ENCODE measurements at places on chromosomes 1 and 21.

GRCh38 chr1:40041466-40041838 lies 923 bp downstream of the CAP1 start:
- peak; percentile 25 for DNase-seq

DNA sequence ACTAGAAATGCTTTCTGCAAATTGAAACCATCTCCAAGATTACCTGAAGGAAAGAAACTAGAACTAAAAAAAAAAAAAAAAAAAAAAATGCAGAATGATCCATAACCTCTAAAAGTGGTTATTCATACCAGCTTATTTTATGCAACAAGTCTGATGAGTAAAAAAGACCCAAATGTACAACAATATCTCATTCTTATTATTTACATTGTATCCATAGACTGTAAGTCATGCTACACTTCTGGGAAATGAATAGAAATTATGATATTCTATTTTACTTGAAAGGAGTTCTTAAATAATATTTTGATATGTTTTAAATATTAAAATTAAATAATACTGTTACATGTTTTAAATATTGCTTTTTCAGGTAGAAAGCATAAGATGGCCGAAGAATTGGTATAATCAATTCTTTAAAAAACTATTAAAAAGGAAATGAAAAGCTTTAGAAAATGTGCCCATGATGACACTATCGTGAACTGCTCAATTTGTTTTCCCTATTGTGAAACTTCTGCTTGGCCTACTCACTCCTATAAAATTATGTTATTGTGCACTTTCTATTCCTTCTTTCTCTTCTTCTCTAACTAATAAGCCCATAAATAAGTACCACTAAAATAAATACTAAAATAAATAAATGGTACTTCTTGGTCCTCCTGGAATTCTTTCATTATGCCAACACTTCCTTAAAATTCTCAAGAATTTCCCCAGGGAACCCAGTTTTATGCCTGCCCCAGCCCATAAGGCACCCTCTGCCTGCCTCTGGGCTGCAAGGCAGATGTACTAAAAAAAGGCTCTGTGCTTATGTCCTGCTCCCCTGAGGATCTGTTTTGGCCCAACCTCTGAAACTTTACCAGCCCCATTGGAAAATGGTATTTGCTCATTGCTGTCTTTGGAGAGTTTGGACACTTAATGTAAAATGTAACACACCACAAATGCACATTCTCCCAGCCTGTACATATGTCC lies 18.1 kb downstream of the SAMSN1 start:
- no peak for DNase-seq

GRCh38 chr1:105865546-105865945 lies 1190.9 kb upstream of the PRMT6 start:
- no peak for DNase-seq

GRCh38 chr1:172270605-172271004 lies 149.9 kb upstream of the C1orf105 start:
- DNase-seq, result no peak

DNA sequence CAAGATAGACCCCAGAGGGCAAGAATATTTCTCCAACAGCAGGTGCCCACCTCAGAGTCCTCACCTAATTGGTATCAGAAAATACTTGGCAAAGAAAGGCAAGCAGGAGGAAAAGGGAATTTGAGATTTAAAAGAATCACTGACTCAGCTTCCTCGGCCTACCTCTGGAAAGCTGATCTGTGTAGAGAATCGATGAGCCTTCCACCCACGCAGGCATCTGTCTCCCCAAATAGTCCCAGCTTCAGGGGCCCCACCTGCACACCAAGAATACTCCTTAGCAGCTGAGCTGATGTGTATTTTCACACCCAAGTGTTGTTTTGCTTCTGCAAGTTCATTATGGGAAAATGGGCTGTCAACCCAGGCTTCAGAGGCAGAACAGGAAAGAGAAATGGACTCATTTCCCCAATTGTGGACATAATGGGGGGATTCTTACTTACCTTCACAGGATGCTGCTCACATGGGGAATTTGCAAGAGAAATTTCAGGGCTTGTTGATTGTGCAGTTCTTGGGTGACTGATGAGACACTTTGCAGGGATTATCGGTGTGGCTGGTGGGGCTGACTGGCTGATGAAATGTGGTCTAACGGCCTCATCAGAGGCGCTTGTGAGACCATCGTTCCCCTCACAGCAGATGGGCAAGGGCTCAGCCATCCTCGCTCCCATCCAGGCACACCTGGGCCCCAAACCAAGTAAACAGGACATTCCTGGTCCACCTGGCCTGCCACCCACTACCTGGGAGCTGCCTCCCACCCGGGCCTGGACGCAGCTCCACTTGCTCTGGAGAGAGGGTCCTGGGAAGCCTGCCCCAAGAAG lies 436.3 kb downstream of the PTPRU start:
- no peak for DNase-seq

GRCh38 chr1:210394281-210394821 lies 65.6 kb downstream of the HHAT start:
- no peak for DNase-seq

- peak; percentile 94 for DNase-seq
Measured at GRCh38 chr1:44842862-44843655, at the start of gene PTCH2. Gene PTCH2 (minus strand): TSS chr1:44843253. CDS start chr1:44842932, 321 bp downstream.

DNA sequence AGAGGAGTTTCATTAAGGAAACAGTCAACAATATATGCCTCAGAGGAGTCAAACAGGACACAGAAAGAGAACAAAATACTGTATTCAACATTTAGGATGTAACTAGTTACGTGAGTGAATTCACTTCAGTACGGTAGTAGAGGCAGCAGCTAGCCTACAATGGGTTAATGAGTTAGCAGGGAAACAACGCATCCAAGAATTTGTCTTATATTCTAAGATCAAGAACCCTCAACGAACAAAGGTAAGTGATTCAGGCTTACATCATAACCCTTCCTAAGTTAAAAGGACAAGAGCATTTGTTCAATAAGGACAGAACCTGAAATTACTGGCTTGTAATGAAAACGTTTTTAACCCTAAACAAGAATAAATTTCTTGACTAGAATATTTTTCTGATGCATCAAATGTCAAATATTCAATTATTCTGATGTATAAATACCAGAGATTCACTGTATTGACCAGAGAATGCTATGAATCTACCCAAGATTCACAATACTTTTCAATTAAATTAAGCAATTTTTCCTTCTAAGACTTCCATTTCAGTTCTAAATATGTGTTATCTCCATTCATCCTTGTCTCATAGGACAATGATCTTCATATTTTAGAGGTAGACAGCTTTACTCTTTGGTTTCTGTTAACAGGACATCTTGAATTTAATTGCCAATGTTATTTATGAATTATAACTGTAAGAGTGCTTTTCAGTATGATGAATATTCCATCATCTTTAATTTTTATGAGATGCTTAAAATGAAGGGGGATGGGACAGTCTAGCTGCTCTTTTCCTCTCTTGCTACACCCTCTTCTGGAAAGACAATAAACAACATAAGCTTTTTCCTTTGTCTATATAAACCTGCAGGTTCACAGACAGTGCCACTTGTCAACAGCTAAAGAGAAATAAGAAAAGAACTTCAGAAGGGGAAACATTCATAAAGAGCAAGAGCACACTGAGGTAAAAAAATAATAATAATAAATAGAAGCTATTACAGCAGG lies 209.5 kb downstream of the SMYD3 start:
- DNase-seq, result no peak

GRCh38 chr1:213586587-213586972 lies 401.2 kb upstream of the PROX1 start:
- no peak for DNase-seq

GRCh38 chr1:117607471-117607870 lies 1.6 kb downstream of the TENT5C start:
- peak; percentile 77 for DNase-seq

GRCh38 chr1:67190410-67190809 lies 24.2 kb downstream of the IL23R start:
- DNase-seq, result no peak

DNA sequence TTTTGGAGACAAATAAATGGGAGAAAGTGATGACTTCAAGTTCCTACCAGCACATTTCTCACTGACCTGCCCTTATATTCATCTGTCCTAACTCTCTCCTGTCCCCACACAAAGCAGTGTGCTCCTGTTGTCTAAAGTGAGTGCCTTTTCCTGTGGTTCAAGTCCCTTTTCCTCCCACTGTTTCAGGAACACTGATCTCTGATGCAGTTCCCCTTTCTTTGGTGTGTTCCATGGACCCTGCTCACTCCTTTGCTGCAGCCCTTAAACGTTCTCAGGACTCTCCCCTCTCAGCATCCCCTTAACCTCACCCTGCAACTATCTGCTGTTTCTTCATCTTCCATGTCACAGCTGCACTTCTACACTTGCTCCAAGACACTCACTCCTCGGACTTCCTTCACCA lies 195.8 kb upstream of the ETV3 start:
- DNase-seq, result no peak

GRCh38 chr1:244096066-244096610 lies 45.1 kb downstream of the ZBTB18 start:
- DNase-seq, result no peak

- DNase-seq, result no peak
Measured at GRCh38 chr21:42095581-42095980, 24.5 kb downstream of the UMODL1 start.

DNA sequence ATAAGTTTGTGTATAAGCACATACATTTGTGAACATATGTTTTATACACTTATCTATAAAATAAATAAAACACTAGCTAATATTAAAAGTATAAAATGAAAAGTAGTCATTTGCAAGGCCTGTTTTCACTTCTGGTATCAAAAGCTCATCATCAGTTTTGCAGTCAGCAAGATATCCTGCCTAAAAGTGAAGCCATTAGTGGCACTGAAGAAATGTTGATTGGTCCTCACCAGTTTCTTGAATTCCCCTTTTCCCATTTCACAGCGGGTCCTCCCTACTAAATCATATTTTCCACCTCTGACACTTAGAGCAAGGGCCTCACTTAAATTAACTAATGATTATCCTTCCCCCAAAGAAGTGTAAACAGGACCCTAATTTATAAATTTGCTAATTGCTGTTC lies 6.7 kb downstream of the TBX15 start:
- no peak for DNase-seq

DNA sequence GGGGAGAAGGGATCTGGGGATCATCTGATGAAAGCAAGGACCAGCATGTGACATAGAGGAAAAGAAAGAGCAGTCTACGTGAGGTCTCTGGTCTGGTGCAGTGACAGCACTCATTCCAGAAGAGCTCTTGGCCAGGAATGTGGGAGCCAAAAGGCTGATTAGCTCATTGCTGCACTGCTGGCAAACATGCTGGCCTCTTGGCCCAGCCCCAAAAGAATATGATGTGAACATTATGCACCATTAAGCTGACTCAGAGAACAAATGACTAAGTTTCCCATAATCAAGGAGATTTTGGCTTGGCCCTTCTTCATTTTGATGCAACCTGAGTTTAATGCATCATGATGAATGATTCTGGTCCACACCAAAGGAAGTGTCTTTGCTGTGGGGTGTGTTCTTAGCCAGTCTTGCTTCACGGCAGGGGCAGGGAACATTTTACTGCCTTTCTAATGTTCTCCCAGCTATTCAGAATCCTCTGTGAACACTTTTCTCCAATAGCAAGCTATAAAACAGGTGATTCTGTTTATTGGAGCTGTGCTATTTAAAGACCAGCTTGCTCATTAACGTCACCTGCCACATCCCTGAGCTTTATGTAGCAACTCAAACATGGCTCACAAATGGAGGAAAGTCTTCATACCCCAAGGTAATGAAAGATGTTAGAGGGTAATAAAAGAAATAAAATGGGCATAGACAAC lies 55.1 kb downstream of the PCBP3 start:
- DNase-seq, result no peak

DNA sequence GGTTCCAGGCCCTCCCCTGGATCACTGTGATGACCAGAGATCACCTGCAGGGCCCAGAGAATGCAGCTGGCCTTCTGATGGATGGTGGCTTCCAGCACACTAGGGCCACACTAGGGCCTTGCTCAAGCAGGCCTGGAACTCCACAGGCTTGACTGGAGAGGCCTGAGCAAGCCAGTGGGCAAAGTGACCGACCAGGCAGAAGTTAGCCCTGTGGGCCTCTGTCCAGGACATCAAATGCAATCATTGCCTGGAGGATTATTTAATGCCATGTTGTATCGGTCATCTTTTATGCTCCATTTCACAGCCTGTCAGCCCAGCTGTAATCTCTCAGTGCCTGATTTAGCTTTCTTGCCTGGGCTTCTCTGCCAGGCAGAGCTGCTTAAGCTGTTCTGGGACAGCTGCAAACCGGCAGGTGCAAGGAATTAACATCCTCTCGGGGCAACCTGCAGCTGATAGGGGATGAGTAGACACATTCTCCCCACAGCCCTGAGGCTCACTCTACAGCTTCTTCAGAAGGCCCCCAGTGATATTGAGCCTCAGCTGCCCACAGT lies 17.7 kb downstream of the NENF start:
- peak; percentile 50 for DNase-seq

- DNase-seq, result no peak
Measured at GRCh38 chr21:22235866-22236590, 1237.8 kb downstream of the NCAM2 start.

- no peak for DNase-seq
Measured at GRCh38 chr1:41448821-41449220, 35.7 kb downstream of the EDN2 start.

- DNase-seq, result no peak
Measured at GRCh38 chr1:189681252-189681919, 796.3 kb downstream of the BRINP3 start.

DNA sequence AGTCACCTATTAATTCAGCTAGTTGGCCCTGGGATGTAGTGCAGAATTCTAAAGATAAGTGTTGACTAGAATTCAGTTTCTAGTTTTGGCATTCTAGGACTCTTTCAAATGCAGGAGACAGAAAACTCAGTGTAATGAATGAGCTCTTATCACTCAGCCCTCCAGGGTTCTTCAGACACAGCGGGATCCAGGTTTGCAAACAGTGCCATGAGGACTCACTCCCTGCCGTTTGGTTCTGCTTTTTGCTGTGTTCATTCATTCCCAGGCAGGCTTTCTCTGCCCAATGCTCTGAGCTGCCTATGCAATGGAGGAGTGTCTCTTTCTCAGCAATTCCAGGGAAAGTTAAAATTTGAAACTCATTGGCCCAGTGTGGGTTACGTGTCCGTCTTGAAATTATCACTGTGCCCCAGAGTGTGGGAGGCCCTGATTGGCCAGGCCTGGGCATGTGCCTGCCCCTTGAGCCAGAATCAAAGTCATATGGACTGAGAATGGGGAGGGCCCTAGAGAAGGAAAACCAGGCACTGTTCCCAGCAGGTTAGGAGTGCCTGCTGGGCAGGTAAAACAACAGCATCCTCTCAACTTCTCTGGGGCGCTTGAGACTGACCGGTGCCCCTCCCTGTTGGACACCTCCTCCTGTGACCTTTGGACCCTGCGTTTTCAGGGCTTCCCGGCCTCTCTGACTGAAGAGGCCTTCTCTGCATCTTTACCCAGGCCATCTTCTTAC lies 43.4 kb downstream of the TMEM51 start:
- peak; percentile 31 for DNase-seq

GRCh38 chr1:91798740-91799139 lies 87.2 kb downstream of the TGFBR3 start:
- DNase-seq, result no peak

- DNase-seq, result no peak
Measured at GRCh38 chr1:58573705-58574591, 3.1 kb downstream of the TACSTD2 start.

DNA sequence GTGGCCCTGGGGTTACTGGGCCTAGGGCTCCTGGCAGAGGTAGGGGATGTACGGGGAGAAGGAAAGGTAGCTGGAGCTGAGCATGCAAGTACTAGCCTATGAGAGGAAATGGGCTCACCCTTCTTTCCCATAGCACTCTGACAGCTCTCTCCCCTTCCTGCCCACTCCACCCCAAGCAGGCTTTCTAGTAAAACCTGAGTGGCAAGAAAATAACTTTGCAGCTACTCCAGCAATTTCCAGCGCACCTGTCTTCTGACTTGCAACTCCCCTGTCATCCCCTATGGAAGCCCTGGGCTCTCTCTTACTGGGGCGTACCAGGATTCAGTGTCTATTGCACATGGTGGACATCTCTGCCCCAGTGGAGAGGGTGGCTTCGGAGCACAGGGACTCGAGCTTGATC lies 6.7 kb upstream of the IVL start:
- DNase-seq, result no peak
